ENCODE measurements at places on chromosomes 11 and 22.

DNA sequence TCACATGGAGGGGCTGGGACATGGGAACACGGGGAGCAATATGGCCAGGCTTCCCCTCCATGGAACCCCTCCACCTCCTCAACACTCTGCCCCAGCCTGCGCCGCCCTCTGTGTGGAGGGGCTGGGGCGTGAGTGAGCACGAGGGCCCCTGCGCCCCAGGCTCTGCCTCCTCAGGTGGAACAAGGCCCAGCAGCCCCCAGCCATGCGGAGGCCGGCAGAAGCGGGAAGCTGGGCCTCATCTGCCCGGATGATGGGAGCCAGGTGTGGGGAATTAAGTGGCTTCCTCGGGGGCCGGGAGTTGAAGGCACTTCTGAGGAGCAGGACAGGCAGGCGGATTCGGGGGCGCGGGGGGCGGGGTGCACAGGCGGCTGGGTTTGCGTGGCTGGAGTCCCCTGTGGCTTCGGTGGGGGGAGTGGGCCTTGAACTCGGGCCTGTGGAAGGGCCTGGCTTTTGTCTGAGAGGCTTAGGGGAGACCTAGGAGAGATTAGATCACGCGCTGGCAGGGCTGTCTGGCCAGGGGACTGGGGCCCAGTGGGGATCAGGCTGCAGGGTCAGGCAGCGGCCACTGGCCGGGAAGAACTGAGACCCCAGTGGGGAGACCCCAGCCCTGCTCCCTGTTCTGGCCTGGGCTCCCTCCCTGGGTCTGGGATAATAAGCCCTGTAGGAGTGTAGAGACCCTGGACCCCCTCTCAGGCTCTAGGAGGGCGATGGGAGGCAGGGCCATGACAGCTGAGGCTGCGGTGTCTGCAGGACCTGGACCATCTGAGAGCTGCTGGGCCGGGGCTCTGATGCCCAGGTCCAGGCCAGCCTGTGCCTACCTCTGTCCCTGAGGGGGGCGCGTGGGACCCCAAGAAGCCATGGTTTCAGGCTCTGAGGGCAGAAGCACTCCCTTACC, 13.3 kb downstream of the PRR33 start:
- no peak for DNase-seq

- DNase-seq, result no peak
Observed at GRCh38 chr11:68970921-68971636, 9.7 kb downstream of the MRGPRD start.

- DNase-seq, result peak; percentile 88
Observed at GRCh38 chr11:3160252-3161031, 4.7 kb downstream of the OSBPL5 start.

- DNase-seq, result no peak
Observed at GRCh38 chr11:47433157-47433556, 6.9 kb upstream of the PSMC3 start.

- no peak for DNase-seq
Observed at GRCh38 chr11:126703662-126704061, 296.9 kb downstream of the KIRREL3 start.

- DNase-seq, result no peak
Observed at GRCh38 chr11:17333799-17334586, 17.6 kb upstream of the NCR3LG1 start.

DNA sequence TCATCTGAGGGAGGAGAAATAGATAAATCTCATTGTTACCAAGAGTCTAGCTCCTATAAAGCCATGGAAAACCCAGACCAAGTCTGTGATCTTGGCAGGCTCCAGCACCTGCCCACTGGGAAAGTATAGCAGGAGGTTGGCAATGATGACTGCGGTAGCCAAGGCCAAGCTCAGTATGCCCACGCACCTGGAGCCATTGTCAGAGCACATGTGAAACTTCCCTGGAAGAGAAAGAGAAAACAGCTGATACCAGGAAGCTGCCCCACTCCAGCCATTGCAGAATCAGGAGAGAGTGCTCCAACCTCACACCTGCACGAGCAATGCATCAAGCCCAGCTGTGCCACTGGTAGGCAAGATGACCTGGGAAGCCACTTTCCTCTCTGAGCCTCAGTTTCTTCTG, 62.2 kb upstream of the HEPHL1 start:
- no peak for DNase-seq
